Naive thymus-derived CD8-positive, alpha-beta T cell (primary cell): ENCODE measurements at places on chromosomes 2 and 18. TPM values are rescaled to one million over a fixed set of nuclear protein-coding genes. Genes with fewer than 3 reads are reported as not detected.

Gene TUBA4B
- not detected for total RNA-seq

Gene ABCG8
- not detected for total RNA-seq

Gene NCKAP5
- total RNA-seq: not detected

Gene PLGLB2
- total RNA-seq: 5.7 TPM

Gene CYP26B1
- not detected for total RNA-seq

Gene MROH2A
- total RNA-seq: not detected

Gene PDCD1
- total RNA-seq: 0.23 TPM

Gene CDH2
- total RNA-seq: not detected
